ENCODE measurements at places on chromosomes 11 and 22.
A peak's percentile ranks its signal among the peaks of the same experiment; 100 is the strongest.

DNA sequence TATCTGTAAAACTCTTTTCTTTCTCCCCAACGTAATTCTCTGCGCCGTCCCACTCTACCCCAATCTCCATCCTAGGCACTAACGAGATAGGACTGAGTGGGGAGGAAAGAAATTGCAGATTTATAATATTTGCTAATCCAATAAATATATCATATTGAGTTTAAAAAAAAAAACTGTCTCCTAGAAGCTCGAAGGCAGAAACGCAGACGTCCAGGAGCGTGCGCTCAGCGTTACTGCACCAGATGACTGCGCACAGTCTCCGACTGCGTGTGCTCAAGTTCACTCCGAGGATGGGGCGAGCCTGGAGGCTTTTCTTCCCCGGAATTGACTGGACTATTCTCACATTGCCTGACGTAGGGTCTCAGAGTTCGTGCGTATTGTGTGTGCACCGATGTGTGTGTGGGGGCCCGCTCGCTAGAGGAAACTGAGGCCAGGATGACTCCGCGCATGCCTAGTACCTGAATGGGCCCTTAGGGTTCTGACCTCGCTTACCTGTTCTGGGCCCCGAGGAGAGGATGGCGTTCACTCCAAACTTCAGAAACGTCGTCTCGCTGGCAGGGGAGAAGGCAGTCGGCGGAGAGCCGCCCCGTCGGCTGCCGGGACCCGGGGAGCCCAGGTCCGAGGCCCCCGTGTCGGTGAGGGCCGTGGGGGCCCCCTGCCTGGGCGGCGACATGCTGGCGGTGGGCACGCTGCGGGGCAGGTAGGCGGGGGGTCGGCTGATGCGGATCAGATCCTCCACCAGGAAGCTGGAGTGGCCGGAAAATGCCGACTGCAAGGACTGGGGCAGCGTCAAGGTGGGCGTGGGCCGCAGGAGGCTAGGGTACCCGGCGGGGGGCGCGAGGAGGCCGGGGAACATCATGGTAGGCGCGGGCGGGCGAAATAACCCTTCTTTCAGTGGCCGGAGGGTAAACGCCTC is 551 bp downstream of the DBX1 start:
- DNase-seq: no peak

DNA sequence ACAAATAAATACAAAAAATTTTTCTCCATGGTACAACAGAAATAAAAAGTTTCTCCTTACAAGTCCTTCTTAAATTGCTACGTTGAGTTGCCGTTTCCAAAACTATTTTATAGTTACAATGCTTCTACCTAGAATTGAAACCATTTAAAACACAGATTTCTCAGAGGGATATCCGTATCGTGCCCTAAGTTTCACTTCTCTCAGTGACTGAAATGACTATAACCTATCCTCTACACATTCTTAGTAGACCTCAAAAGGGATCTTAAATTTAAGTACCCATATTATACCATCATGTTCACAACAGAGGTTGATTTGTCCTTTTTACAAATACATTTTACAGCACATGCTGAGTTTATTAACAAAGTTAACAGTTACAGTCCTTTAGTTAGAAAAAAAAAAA is 44.1 kb downstream of the USP28 start:
- DNase-seq: no peak

DNA sequence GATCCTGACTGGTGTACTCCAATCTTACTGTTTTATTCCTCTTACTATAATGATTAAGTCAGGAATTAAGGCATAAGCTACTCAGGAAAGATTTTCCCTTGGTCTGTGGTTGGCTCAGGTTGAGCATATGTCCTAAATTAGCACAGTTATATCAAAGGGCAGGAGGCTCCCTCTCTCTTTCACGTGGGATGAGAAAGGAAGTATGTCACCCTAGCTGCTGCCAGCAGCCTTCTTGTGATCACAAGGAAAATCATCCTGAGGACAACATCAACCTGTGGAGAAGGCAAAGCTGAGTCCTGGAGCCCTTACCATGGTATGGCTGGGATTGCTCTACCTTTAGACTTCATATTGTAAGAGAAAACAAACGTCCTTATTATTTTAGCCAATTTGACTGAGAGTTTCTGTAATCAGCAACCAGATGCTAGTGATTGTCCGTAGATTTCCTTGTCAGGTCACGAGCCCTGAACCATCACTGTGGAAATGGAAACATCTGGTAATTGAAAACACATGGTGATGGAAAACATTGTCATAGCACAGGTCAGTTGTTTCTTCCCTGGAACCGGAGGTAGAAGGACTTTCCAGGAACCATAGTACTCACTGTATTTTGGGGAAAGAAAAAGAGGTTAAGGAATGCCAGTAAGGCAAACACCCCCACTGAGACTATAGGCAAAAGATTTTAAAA is 40.6 kb upstream of the DEUP1 start:
- no peak for DNase-seq

DNA sequence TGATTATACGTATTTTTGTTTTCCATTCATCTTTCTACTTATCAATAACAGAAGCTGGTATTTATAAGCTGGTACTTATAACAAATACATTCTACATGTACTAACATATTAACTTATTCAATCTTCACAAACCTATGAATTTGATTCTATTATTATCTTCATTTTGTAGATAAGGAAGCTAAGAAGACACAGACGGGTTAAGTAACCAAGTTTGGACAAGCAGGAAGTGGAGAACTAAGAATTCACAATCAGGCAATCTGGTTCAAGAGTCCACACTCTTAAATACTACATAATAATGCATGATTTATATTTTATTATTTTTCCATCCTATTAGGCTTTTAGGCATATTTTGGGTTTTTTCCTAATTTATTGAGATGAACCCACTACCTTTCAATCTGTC is 25.0 kb downstream of the FCHSD2 start:
- DNase-seq: no peak

DNA sequence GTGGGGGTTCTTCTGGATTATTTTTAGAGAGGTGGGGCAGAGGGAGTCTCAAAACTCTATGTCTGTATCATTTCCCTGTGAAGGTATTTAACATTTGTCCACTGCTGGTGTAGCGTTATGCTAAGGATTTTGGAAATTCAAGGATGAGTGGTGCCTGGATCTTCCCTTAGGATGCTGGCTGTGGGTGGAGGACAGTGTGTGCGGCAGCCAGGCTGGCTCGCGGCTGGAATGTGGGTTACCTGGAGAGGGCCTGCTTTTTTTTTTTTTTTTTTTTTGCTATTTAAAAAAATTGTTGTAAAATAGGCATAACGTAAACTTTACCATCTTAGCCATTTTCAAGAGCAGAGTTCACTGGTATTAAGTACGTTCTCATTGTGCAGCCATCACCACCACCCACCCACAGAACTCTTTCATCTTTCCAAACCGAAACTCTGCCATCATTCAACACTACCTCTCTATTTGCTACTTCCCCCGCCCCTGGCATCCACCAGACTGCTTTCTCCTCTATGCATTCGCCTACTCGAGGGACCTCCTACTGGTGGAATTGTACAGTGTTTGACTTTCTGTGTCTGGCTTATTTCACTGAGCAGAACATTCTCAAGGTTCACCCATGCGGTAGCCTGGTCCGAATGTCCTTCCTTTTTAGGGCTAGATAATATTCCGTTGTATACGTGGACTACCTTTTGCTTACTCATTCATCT is 67.1 kb downstream of the PARVB start:
- DNase-seq: no peak

DNA sequence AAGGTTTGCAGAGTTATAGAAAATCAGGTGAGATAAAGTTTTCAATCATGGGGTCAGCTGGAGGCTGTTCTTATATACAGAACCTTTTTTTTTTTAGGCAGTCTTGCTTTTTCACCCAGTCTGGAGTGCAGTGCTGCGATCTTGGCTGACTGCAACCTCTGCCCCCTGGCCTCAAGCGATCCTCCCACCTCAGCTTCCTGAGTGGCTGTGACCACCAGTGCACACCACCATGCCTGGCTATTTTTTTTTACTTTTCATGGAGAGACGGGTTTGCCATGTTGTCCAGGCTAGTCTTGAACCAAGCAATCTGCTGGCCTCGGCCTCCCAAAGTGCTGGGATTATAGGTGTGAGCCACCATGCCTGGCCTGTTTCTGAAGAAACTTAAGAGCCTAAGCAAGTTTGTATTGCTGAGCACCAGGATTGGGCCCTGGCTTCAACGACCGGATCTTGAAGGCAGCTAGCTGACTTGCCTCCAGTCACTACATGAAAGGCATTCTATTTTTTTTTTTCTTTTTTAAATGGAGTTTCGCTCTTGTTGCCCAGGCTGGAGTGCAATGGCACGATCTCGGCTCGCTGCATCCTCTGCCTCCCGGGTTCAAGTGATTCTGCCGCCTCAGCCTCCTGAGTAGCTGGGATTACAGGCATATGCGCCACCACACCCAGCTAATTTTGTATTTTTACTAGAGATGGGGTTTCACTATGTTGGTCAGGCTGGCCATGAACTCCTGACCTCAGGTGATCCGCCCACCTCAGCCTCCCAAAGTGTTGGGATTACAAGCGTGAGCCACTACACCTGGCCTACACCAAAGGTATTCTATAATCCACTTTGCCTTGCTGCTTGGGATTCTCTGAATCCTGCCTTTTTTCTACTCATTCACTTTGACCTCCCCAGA is 7.6 kb downstream of the XBP1 start:
- peak; percentile 30 for DNase-seq

- DNase-seq: no peak
Measured at GRCh38 chr11:115693002-115693401, 188.8 kb upstream of the CADM1 start.

GRCh38 chr11:117255966-117256365 is 23.5 kb downstream of the RNF214 start:
- no peak for DNase-seq

- DNase-seq: no peak
Measured at GRCh38 chr11:114970927-114971645, 292.8 kb downstream of the NXPE2 start.

DNA sequence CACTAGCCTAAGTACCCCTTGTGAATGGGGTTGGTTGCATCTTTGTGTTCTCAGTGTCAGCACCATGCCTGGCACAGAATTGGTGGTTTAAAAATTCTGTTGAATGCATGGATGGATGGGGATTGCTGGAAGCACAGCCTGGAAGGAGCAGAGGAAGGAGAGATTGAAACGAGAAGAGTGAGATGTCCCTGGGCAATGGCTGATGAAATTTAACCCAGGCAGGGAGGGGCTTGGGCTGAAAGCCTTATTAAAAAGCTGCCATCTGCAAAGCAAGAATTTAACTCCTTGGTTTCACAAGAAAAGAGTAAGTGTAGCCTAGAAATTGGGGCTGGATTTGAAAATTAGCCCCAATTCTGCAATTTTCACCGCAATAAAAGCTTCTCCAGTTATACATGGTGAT is 126.7 kb downstream of the TEAD1 start:
- no peak for DNase-seq

DNA sequence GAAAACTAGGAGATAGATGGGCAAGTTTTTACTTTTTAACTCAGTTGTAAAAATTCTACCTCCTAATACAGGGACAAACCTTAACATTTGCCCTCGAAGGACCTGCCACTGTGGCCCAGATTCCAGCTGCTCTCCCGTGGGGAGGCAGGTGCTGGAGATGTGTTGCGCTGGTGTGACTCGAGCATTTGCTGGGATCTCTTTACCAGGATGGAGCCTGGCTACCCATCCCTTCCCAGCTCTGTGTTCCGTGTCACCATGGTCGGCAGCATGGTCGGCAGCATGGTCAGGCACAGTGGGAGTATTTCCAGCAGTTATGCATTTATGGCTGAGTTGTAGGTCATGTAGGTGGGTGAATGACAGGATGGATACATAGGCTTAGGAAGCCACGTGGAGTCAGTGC is 41.1 kb downstream of the OTOG start:
- DNase-seq: no peak

GRCh38 chr11:100908746-100909145 is 220.9 kb downstream of the PGR start:
- no peak for DNase-seq

- no peak for DNase-seq
Measured at GRCh38 chr11:17917556-17917955, 95.3 kb downstream of the SERGEF start.

DNA sequence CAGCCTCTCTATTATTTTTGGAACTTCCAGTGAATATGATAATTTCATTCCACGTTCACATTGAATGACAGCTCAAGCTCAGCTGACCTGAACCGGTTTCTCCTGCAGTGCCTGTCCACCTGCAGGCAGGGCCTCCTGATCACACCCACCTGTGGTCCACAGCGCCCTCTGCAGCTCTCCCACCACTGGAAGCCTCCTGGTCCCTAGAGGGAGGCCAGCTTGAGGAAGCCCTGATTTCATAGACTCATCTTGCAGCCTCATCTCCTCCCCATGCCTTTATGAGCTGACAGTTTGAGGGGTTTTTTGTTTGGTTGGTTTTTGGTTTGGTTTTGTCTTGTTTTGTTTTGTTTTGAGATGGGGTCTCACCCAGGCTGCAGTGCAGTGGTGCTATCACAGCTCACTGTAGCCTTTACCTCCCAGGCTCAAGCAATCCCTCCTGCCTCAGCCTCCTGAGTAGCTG is 29.9 kb upstream of the MALAT1 start:
- DNase-seq: peak; percentile 31

DNA sequence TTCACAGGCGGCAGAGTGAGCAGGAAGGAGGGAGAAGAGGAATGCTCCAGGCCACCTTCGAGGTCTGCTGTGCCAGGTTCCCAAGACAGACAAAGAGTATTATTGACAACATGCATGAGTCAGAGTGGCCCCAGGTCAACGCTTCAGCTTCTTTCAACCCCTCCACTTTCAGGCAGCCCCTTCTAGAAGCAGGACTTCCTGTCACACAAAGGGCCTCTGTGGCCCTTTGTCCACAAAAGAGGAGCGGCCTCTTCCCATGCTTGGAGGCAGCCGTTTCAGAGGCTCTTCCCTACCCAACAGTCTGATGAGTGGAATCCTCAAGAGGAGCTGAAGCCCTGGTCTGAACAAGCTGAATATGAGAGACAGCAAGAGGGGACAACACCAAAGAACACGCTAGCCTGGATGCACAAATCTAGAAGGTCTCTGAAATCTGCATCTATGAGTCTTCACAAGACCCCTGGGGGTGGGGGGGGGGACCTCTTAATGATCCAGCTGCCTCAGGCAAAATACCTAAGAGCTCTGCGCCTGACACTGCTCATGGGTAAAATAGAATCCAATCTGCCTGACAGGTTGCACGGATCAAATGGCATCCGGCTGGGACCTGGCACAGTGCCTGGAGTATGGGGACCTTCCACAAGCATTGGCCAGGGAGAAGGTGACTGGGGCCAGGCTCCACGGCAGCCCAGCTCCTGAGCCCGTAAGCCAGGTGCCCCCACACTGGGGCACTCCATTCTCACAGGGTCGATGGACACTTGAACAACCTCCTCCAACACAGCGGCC is 67.5 kb downstream of the PACSIN2 start:
- no peak for DNase-seq

GRCh38 chr11:90284171-90284570 is 61.3 kb upstream of the CHORDC1 start:
- no peak for DNase-seq

GRCh38 chr11:43788421-43788820 is 92.2 kb upstream of the ALKBH3 start:
- DNase-seq: no peak

- DNase-seq: no peak
Measured at GRCh38 chr22:33302549-33302948, 244.4 kb upstream of the SYN3 start.

GRCh38 chr11:63673579-63673978 is 2.4 kb upstream of the ATL3 start:
- DNase-seq: no peak

GRCh38 chr11:122030286-122030685 is 85.7 kb downstream of the BLID start:
- no peak for DNase-seq

- no peak for DNase-seq
Measured at GRCh38 chr11:110358336-110358735, 61.9 kb upstream of the RDX start.

GRCh38 chr11:119787074-119787461 is 58.1 kb upstream of the NECTIN1 start:
- no peak for DNase-seq
